ENCODE measurements at places on chromosomes 5 and 9.

- no peak for DNase-seq
Measured at GRCh38 chr5:67605730-67606585, 409.4 kb upstream of the CD180 start.

DNA sequence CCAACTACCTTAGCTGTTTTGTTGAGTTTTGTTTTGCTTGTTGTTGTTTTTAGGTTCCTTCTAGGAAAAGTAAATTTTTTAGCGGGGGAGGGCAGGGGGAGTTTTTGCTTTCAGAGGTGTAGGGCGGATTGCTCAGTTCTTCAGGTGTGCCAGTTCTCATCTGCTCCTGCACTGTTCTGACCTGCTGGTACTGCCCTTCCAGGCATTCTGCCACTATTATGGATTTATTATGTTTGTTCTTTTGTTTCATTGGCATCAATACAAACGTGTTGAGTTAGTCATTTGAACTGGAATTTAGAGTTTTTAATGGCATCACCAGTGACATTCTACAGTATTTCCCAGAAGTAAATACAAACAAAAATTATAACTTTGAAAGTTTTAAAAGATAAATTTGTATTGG is 26.0 kb downstream of the ERCC6L2 start:
- DNase-seq = no peak

DNA sequence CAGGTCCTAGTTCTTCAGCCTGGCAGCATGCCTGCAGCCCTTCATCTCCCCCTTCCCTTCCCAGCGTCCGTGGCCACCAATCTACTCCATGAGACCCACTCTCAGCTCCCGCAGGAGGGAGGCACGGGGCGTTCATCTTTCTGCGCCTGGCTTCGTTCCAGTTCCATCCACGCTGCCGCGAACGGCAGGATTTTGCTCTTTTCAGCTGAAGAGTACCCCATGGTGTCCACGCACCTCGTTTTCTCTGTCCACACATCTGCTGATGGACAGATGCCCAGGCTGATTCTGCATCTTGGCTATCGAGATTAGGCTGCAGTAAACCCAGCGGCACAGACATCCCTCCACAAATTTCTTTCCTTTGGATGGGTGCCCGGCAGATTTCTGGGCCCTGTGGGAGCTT is 30.5 kb upstream of the NKD2 start:
- DNase-seq = peak; percentile 41

DNA sequence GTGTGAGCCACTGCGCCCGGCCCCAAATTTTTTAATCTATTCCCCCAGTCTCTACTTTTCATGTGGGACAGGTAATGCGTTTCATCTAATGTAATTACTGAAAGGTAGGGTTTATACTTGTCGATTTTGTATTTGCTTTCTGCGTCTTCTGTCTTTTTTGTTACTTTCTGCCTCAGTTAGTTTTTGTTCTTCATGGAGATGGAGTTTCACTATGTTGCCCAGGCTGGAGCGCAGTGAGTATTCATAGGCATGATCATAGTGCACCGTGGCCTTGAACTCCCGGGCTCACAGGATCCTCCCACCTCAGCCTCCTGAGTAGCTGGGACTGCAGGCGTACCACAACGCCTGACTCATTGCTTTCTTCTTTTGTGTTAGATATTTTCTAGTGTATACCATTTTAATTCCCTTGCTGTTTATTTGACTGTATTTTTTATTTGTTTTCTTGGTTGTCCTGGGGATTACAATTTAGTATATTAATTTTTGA is 23.4 kb downstream of the EHMT1 start:
- DNase-seq = no peak

- no peak for DNase-seq
Measured at GRCh38 chr9:13487071-13487470, 207.6 kb upstream of the MPDZ start.

DNA sequence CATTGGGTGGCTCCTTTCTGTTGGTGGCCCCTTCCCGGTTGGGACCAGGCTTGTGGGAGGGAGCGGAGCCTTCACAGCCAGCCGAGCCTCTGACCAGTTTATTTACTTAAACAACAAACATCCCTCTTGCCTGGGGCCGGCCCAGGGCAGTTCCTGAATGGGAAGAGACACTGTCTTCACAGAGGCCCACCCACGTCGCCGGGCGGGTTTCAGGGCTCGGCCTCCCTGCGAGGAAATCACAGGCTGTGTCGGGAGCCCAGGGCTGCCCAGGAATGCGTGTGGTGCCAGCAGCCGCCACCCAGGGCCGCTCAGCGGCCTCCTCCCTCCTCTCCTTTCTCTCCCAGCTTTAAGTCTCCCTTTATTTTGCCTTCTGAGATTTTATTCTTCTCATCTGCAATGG is 132.5 kb downstream of the HSD17B3 start:
- no peak for DNase-seq

DNA sequence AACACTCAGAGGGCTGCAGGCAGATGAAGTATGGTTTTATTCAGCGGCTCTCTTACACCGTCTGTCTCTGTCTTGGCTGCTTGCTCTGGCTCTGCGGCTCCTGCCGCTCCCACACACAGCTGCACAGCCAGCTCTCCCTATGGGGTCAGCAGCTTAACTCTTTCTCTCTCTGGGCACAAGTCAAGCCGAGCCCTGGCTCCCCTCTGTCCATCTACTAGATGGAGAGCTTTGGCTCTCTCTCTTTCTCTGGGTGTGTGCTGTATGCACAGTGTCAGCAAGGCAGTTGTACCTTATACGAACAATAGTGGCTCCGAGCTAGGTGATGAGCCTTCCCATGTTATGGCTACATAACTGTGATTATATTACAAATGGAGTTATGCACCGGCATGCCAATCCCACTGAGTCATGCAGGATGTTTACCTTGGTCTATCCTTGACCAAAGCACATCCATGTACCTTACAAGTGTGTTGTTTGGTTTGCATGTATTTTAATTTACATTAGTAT is 19.3 kb upstream of the PPP2CA start:
- peak; percentile 5 for DNase-seq

GRCh38 chr9:91604451-91605179 is 181.0 kb upstream of the NFIL3 start:
- DNase-seq = no peak

DNA sequence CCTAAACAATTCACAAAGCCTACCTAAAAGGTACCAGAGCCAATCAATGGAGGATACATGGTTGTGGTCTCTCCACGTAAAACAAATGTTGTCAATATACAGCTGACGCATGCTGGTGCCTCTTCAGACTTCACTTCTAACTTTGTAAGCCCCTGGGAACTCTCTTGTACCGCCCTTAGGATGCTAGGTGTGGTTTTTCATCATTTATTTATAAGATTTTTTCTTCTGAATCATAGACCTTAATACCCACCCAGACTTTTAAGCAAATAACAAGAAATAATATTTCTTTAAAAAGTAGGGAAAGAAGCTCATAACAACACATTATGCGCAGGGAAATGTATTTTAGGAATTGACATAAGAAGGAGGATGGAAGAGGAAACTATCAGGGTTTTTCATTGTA is 33.0 kb downstream of the SSBP2 start:
- DNase-seq = no peak

- no peak for DNase-seq
Measured at GRCh38 chr9:14238518-14238917, 75.4 kb downstream of the NFIB start.

DNA sequence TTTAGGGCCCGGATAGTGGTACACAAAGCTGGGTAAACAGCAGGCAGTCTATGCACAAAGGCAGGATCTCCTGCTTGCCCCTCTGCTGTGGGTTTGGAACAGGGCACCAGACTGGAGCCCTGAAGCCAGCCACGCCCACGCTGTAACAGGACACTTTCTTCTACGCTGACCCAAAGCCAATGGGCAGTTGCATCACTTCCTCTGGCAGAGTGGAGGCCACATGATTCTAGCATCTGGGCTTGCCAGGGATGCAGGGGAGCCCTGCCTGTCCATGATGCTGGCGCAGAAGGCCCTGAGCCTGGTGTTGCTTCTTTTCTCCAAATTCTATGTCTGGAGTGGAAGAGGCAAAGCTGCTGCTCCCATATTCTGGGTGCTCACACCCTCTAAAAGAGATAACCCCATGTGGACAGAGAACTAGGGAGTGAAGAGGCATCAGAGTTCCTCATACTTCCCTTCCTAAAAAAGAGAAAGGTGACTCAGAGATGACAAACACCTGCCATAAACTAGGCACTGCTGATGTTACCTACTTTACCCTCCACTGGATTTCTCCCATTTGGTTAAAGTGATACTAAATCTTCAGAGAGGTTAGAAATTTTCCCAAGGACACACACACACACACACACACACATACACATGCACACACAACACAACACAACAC is 260.3 kb upstream of the KLF4 start:
- peak; percentile 19 for DNase-seq

GRCh38 chr9:78543353-78543752 is 246.4 kb downstream of the PSAT1 start:
- DNase-seq = no peak

DNA sequence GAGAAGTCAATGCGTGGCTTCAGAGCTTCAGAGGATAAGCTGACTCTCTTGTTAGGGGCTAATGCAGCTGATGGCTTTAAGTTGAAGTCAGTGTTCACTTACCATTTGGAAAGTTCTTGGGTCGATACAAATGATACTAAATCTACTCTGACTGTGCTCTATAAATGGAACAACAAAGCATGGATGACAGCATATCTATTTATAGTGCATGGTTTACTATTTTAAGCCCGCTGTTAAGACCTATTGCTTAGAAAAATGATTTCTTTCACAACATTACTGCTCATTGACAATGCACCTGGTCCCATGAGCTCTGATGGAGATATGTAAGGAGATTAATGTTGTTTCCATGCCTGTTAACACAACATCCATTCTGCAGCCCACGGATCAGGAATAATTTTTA is 435.7 kb downstream of the MAT2B start:
- DNase-seq = no peak

- no peak for DNase-seq
Measured at GRCh38 chr5:159640446-159640845, 275.8 kb upstream of the ADRA1B start.

DNA sequence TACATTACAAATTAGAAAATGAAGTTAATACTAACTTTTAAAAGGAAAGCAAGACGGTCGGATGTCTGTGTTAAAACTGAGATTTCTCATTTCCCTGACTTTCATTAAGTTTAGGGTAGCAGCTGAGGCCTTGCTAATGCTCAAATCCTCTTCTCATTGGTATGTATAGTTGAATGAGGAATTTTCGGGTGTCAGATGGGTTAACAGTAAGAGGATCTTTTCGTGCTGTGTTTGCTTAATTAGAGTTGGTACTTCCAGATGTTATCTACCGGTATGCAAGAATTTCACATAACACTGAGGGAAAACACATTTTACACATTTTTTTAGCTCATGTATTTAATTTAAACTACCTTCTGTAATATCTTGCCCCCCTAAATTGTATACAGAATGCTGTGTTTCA is 168.2 kb upstream of the CTNND2 start:
- DNase-seq = no peak

GRCh38 chr9:36102742-36103495 is 33.6 kb upstream of the GLIPR2 start:
- peak; percentile 87 for DNase-seq

DNA sequence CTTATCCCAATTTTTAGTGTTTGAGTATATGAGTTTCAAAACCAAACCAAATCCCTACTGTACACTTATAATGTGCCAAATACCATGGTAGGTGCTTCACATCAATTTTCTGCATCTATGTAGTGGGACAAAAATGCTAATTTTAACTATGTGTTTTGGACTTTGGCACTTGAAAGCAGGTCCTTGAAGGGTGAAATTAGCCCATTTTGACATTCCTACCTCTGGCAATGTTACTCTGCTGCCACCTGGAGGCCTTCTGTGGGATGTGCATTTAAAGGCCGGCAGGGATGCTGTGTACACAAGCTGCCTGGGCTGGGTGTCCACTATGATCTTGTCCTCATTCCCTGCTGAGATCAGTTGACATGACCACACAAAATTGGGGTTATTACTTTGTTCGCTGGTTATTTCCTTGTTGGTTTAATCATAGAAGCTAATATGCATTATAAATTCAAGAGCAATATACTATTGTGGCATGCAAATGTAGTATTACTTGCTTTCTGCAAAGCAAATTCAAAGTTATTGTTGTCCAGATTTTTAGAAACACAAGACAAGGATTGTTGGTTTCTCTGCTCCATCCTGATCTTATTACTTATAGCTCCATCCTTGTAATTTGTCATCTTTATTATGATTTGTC is 166.8 kb downstream of the ARHGEF28 start:
- peak; percentile 53 for DNase-seq

GRCh38 chr9:27429917-27430316 is 94.2 kb upstream of the IFNK start:
- no peak for DNase-seq

DNA sequence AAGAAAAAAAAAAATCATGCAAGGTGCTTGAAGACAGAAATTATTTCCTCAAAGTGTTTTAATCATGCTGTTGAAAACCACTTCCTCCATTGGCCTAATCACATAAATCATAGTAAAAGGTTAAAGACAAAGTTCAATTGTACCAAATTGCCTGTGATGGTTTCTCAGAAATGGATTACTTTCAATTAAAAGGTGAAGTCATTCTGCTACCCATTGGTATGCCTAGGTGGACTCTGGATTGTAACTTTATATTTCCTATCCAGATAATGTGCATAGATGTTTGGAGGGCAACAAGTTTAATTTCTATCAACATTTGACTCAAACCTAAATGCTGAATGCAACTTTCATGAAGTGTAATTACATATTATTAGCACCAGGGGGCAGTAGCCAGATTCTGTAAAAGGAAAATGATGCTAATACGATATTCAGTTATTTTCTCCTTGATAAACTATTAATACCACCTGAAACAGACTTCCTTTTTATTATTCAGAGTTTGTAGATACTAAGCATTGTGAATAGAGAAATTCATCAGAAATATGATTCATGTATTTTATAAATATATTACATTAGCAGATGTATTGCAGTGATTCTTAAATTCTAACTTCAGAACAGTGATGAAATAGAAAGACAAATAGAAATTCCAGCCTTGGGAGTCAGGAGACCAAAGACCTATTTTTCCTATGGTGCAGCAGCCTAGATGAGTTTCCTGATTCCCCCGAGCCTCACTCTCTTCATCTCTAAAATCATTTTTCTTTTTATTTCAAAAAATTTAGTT is 148.2 kb downstream of the CAAP1 start:
- DNase-seq = peak; percentile 33

DNA sequence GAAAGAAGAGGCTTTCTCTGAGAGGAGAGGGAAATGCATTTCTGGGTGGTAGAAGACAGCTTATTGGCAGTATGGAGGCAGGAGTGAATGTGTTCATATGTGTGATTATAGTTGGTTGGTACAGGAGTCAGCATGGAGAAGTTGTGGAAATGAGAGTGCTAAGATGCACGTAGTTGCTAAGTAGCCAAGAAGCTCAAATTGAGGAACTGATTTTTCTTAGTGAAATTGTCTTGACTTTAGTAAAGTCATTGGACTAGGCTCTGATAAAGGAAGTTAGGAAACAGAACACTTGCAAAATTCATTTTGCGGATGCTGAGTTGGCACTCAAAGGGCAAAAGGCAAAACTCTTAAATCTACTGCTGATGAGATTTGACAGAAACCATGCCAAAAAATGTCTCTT is 158.9 kb upstream of the VCAN start:
- no peak for DNase-seq

GRCh38 chr5:9774472-9775079 is 144.4 kb upstream of the TAS2R1 start:
- DNase-seq = no peak

- peak; percentile 85 for DNase-seq
Measured at GRCh38 chr9:132406554-132407122, at the start of gene TTF1. TSS of gene TTF1 (minus strand) at chr9:132406840. CDS start at chr9:132402821, 4,019 bp downstream.
